ENCODE measurements at places on chromosomes 12 and 14. TPM values are rescaled to one million over a fixed set of nuclear protein-coding genes. Genes with fewer than 3 reads are reported as not detected.

PLBD2 gene
- 33.5 TPM for total RNA-seq

ERBB3 gene
- 52.4 TPM for total RNA-seq

LUM gene
- not detected for total RNA-seq

GPR65 gene
- not detected for total RNA-seq

DNA sequence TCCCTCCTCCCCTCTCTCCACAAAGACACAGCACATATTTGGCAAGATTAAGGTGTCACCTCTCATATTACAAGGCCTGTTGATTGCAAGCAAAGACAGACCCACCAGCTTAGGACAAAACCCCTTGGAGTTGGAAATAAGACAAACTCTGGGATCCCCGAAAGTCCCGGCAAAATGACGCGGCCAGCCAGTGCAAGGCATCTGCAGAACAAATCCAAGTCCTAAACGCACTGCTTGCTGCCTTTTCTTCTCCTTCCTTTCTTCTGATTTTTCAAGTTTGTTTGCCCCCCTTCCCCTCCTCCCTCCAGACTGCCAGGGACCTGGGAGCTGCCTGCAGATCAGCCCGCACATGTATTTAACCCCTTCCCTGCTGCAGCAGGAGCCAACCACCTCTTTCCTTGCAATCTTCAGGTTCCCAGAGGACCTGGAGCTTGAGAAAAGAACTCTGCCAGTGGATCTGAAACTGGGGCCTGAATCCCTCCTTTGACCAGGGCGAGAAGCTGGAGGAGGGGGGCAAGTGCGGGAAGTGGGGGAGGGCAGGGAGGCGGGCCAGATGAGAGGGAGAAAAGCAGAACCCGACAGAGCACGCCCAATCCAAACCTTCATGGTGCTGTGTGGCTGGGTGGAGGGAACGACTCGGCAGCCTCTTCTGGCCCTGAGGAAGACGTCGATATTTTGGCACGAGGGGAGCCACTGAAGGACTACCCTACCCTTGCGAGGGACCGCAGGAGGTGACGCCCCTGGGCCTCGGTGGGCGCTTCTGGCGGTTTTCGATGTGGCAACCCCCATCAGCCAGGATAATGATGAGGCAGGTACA, 2.0 kb upstream of the NTF3 start:
- DNase-seq: no peak

DNA sequence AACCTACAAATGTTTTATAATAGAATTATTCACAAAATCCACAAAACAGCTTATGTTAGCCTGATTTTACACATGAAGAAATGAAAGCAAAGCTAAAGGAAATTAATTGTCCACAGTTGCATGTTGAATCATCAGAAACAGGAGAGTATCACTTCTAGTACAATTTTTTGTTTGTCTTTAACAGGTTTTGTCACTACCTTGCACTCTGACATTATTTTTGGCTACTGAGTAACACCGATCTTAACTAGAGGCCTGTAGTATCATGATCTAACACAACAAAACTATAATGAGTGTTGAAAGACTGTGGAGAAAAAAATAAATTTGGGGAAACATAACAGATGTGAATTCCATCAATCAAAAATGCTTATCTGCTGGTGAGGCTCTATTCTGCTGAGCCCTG, 60.1 kb downstream of the TAOK3 start:
- no peak for DNase-seq

DNA sequence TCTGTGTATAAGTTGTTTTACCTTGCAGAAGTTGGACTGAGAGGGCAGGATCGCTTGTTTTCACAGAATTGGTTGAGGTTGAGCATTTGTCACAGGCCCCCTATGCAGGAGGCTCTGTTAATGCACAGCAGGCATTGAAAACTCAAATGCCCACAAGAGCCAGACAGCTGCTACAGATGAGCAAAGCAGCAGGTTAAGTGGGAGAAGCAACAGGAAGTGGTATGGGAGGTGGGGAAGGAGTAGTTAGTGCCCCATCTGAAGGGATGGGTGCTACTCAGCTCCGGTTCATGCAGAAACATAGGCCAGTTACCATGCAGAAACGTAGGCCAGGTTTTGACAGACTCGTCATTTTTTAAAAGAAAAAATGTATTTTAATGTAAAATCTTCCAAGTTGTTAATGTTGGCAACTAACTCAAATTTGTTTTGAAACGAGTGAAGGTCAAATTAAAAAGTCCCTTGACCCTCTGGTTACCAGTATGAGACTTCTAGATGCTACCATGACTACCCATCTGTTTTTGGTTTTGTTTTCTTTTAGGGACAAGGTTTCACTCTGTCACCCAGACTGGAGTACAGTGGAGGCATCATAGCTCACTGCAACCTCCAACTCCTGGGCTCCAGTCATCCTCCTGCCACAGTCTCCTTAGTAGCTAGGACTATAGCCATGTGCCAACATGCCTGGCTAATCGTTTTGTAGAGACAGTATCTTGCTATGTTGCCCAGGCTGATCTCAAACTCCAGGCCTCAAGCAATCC, 84.7 kb upstream of the FRMD6 start:
- no peak for DNase-seq

DNA sequence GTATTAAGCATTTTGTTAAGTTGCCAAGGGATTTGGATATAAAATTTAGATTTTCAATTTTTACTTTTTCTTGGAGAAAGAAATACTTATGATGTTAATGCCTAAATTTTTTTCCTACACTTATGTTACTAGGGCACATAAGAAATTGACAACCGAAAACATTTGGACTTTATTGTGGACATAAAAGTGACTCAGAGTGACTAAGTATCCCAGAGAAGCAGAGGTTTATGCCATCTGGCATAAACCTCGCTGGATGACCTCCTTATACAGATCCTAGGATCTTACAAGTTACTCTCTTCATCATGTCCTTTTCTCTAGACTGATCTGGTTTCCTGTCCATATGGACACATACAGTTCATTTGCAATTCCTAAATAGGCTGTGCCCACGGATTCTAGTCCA, 89.8 kb downstream of the RERG start:
- DNase-seq: no peak
